ENCODE measurements at places on chromosomes 1 and 21.

DNA sequence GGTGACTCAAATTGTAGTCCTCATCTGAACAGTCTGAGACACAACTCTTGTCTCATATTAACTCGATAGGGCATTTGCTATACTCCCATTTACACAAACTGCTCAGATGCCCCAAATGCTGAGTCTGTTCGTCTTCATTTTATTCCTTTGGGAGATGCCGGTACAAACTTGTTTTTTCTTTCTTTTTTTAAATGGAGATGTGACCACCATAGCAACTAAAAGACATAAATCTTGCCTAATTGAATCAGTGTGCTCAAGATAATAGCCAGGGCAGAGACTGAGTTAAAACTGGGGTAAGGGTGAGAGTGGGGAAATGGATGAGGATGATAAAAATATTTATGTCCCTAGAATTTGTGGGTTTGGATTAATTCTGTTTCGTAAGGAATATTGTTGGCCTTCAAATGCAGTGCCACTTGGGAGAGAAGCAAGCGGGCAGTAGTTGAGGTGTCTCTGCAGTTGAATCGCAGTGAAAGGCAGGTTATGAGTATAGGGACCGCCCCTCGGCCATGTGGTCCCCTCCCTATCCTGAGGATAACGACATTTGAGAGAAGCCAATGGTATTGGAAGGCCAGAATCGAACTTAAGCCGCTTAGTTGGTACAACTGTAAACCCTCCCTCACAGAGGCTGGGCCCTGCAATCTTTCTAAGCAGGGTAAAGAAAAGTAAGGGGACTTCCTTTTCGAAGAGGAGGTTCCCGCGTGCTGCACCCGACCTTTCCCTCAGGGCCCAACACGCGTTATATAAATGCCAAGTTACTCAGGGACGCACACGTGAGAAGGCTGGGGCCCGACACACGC is 859 bp upstream of the LRRC8B start:
- peak; percentile 10 for DNase-seq

GRCh38 chr1:17587693-17588047 is 48.2 kb downstream of the ARHGEF10L start:
- DNase-seq, result no peak

DNA sequence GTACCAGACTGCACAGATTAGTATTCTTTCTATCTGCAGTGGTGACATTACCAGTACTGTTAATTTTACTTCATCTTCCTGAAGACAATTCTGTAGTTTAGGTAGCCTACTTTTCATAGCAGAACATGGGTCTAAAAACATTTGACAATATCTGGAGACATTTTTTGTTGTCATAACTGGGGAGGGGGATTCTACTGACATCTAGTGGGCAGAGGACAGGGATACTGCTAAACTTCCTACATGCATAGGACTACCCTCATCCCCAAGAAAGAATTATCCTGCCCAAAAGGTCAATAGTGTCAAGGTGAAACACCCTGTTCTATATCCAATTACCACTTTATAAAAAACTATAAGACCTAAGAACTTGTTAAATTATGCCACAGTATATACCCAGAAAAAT is 3.4 kb upstream of the ARHGAP29 start:
- DNase-seq, result no peak

DNA sequence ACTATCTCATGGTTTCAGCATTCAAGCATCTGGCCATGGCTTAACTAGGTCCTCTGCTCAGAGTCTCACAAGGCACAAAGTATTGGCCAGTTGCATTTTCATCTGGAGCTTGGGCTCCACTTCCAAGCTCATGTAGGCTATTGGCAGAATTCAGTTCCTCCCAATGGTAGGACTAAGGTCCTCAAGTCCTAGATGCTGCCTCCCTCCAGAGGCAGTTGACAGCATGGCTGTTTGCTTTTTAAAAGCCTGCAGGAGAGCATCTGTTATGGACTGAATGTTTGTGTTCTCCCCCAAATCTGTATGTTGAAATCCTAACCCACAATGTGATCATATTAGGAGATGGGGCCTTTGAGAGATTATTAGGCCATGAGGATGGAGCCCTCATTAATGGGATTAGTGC is 38.0 kb upstream of the HLX start:
- DNase-seq, result no peak

- DNase-seq, result no peak
Measured at GRCh38 chr21:45892916-45893739, 88.4 kb upstream of the COL6A1 start.

DNA sequence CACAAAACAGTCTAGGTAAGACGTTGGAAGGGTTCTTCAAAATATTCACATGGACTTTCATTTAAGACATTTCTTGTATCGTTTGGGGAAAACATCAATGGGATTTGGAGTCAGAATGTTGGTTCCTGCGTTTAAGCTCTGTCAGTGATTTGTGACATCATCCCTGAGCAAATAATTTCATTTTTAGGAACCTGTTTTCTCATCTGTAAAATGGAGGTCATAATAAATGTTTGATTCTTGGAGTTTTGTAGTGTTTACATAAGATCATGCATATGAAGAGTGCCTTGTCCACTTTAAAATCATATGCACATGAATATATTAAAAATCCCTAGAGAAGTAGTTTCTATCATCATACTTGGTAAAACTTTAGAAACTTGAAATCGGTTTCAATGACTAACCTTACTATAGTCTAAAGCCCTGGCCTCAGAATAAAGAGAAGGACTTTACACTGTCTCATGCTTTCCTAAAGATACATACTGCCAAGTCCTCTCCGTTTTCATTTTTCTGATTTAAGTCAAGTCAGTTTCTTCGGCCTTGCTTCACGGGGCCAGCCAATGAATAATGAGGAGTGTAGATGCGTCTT is 178.4 kb downstream of the ADSS2 start:
- no peak for DNase-seq

- no peak for DNase-seq
Measured at GRCh38 chr1:208098773-208099172, 145.4 kb downstream of the PLXNA2 start.

DNA sequence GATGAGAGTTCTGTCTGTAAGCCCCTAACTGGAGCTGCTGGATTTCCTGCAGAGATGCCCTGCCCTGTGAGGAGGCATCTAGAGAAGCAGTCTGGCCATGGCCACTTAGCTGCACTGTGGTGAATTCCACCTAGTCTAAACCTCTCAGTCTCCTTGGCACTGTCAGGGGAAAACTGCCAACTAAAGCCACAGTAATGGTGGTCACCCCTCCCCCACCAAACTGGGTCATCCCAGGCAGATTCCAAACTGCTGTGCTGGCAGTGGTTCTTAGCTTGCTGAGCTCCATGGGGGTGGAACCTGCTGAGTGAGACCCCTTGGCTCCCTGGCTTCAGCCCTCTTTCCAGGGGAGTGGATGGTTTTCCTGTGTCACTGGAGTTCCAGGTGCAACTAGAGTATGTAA is 740.6 kb downstream of the RWDD3 start:
- DNase-seq, result no peak

DNA sequence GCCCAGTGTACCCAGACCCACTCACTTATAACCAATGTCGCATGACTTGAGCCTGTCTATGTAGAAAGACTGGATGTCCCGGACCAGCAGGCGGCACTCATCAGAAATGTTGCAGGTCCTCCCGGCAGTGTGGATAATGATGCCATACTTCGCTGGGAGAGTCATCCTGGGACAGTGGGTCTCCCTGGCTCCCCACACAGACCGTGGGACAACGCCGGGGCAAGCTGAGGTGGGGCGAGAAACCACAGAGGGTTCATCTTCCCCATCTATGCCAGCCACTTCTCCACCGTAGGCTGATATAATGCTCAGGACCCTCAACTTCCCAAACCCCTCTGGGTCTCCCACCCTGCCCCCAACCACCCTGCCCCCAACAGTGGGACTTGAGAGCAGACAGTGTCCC is 8.3 kb downstream of the PGLYRP4 start:
- no peak for DNase-seq

- DNase-seq, result no peak
Measured at GRCh38 chr1:151519667-151520066, 8.5 kb downstream of the CGN start.

DNA sequence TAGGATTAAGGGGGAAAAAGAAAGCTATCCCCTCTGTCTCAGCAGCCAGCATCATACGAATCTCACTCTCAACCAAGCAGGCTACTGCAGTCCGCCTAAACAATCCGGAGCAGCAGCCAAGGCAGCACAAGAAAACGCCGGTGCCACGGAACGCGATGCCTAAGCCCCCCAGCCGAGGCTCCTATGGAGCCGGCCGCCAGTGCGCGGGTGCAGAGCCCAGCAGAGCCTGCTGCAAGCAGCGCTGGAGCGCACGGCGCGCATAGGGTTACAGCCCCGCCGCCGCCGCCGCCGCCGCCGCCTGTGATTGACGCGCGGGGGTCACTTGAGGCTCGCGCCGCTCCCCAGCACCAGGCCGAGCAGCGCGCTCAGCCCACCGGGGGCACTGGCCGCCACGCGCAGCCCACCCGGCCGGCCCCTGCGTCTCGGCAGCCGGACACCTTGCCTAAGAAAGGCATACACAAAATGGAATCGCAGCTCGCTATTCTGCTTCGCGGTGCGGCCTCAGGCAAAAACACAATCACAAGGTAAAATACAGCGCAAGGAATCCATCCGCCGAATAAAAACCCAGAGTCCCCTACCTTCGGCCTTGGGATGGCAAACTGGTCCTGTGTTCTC is 780 bp downstream of the HIVEP3 start:
- peak; percentile 40 for DNase-seq

GRCh38 chr1:213564215-213564659 is 423.5 kb upstream of the PROX1 start:
- no peak for DNase-seq

GRCh38 chr1:159071970-159072582 is 4.5 kb downstream of the AIM2 start:
- no peak for DNase-seq

GRCh38 chr1:99176753-99177152 is 87.5 kb upstream of the PLPPR4 start:
- DNase-seq, result no peak

DNA sequence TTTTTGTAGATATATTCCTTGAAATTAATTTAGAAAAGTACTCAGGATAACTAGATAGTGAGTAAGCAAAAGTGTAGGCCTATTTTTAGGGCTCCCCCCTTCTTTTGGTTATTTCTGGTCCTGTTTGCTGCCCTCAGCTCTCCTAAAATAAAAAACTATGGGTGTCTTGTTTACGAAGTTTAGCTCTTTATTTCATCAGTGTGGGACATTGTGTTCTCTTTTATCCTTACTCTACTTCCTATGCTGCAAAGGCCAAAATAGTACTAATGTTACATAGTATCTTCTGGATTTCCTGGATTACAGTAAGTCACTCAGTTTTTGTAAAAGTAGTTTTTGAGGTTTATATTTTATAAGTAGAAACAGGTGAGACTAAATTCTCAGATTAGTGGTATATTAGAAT is 15.4 kb downstream of the CEP350 start:
- DNase-seq, result no peak

DNA sequence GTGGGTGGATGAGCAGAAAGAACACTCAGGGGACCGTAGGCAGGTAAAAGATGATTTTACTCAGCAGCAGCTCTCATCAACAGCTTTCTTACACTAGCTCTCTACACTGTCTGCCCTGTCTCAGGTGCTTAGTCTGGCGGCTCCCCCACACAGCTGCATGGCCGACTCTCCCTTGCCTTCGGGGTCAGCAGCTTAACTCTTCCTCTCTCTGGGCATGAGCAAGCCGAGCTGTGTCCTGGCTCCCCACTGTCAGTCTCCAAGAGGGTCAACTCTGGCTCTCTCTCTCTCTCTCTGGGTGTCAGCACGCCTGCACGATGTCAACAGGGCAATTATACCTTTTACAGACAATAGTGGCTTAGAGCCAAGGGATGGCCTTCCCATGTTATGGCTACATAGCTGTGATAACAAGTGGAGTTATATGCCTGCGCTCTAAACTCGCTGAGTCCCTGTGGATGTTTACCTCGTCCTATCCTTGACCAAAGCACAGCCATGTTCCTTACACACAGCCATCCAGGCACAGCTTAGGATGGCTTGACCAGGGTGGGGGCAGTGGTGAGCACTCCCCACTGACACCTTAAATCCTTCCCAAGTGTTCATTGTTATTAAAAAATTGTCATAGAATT is 3.1 kb upstream of the BCL10 start:
- DNase-seq, result no peak

DNA sequence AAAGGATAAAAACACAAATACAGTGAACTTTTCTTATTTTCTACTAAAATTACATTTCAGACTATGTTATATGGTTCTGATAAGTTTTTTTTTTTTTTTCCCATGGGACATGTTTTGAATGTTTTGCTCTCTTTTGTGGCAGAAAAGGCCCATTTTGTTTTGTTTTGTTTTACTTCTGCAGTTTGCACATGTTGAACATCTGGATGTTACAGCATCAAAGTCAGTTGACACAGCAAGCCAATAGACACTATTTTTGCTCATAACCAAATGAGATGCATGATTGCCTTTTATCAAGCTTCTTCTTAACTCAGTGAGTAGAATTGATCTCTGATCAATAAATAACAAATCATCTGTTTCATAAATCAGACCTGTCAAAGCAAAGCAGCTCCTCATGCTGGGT is 904.2 kb downstream of the ADGRL2 start:
- DNase-seq, result no peak

DNA sequence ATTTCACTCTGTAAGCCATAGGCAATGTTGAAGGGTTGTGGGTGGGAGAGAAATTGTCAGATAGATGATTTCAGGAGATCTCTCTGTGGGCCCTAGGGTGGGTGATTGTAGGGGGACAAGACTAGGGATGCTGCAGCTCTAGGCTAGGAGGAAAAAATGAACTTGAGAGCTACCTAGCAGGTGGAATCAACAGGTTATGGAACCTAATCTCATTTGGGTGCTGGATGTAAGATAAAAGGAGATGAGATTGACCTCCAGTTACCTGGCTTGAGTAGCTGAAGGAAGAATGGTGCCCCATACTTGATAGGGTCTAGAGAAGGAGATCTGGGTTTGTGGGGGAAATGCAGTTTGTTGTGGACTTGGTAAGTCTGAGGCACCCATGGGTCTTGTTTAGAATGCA is 396.5 kb downstream of the RRAGC start:
- no peak for DNase-seq

DNA sequence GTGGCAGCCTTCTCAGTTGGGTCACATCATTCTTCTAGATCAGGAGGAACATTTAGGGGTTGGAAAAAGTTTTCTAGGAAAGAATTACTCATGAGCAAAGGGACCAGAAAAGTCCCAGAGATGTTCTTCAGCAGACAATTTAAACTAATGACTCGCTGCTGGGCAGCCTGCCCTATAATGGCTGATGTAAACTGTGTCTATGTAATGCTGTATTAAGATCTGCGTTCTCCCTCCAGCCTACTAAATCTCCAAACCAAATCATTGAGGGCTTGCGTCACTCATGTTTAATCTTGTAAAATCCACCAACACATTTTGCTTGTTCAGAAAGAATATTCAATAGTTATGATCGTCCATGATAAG is 92.1 kb downstream of the LRRC8C start:
- DNase-seq, result no peak

- no peak for DNase-seq
Measured at GRCh38 chr1:44500181-44501046, 95.4 kb downstream of the RNF220 start.

Data from GM12891 (cell line).